Hematopoietic multipotent progenitor cell treated with erythropoietin and hydrocortisone succinate and interleukin-3 and kit ligand, for 17 days (in vitro differentiated cells): ENCODE measurements at places on chromosomes 13 and 19.
A peak's percentile ranks its signal among the peaks of the same experiment; 100 is the strongest.

DNA sequence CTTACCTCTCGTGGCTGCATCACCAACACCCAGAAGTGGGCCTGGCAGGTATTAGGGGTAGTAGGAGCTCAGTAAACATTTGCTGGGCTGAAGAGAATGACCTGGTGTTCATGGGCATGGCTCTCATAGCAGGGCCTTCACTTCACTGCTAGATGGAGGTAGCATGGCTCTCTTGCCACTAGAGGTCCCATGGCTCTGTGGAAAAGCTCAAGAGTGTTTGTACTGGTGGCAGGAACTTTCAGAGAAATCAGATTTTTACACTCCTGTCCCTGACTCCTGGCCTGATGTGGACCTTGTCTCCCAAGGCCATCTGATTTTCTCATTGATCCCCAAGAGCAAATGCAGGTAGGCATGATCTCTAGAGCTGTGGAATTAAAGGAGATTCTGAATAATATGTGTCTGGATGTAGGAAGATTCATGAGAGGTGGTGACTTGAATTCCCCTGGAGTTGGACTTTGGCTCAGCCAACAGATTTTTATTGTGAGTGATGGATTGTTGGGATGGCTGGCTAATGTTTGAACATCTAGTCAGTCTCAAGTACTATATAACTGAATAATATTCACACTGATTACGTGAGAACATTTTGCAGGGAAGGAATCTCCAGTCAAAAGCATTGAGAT, 5.7 kb downstream of the ZNF574 start:
- no peak for DNase-seq

- DNase-seq: no peak
Measured at GRCh38 chr19:33098055-33098534, 17.1 kb downstream of the GPATCH1 start.

- DNase-seq: no peak
Measured at GRCh38 chr13:32041429-32041828, 9.9 kb downstream of the FRY start.

GRCh38 chr13:72839831-72840426, 58.0 kb downstream of the PIBF1 start:
- peak; percentile 38 for DNase-seq

GRCh38 chr13:79227418-79227817, 178.6 kb downstream of the RBM26 start:
- DNase-seq: no peak

- DNase-seq: peak; percentile 37
Measured at GRCh38 chr13:79401259-79402070, 4.6 kb downstream of the RBM26 start.

- DNase-seq: no peak
Measured at GRCh38 chr13:40514802-40515201, 151.6 kb downstream of the FOXO1 start.

DNA sequence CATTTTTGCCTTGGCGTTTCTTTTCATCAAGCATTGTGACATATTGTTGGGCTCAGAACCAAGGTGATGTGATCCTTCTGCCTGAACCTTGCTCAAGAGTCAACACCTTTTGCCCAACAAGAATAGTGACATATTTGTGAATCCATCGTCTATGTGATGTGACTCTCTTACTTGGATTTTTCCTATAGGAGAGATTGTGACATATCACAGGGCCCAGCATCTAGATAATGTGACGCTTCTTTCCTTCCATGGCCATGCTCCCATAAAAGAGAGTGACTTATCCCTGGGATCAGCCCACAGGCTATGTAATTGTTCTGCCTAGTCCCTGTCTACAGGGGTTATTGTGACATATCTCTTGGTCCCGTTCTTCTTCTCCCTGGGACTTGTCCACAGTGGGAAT, 8.5 kb upstream of the ZNF429 start:
- DNase-seq: no peak
